ENCODE measurements at places on chromosomes 2 and 18. TPM values are rescaled to one million over a fixed set of nuclear protein-coding genes. Genes with fewer than 3 reads are reported as not detected.

Gene CNDP1
- total RNA-seq: not detected

Gene SP140
- total RNA-seq: not detected

Gene CABYR
- 4.1 TPM for total RNA-seq

Gene TCF23
- total RNA-seq: not detected

Gene GPBAR1
- 0.10 TPM for total RNA-seq

Gene LYG2
- total RNA-seq: not detected

Gene SIX3
- total RNA-seq: not detected

Gene DAW1
- total RNA-seq: 3.3 TPM

Gene KIAA2012
- total RNA-seq: not detected

Gene NAT8
- not detected for total RNA-seq

Gene LRRC30
- not detected for total RNA-seq

Gene BCL2
- 0.98 TPM for total RNA-seq

Gene GCFC2
- total RNA-seq: 23.2 TPM

Gene HOXD9
- total RNA-seq: 22.5 TPM

Gene RTP5
- total RNA-seq: not detected

Gene ANKRD30BL
- not detected for total RNA-seq

Gene MLPH
- total RNA-seq: not detected

Gene NTSR2
- total RNA-seq: not detected

Gene ZNF396
- total RNA-seq: 0.29 TPM

Gene CD8B
- not detected for total RNA-seq

Gene DSG1
- total RNA-seq: not detected

Gene MC2R
- total RNA-seq: not detected

Gene LRP2
- total RNA-seq: not detected

Gene UNC80
- not detected for total RNA-seq

Gene KCNIP3
- 0.48 TPM for total RNA-seq

Gene ALK
- total RNA-seq: not detected

Gene POTEC
- not detected for total RNA-seq

Gene PIEZO2
- total RNA-seq: 103 TPM

Gene ME2
- total RNA-seq: 58.1 TPM

Gene RGPD3
- 0.38 TPM for total RNA-seq

Gene CTLA4
- total RNA-seq: not detected

Gene PHOSPHO2
- total RNA-seq: 3.6 TPM

Gene ZSWIM2
- total RNA-seq: 0.10 TPM

Gene SLC9A2
- total RNA-seq: under 0.01 TPM

Gene ADRA2B
- not detected for total RNA-seq

Gene ESPNL
- total RNA-seq: not detected

Gene TSGA10
- total RNA-seq: 3.3 TPM

Gene LHCGR
- not detected for total RNA-seq

Gene CRYGD
- total RNA-seq: not detected

Gene GLI2
- total RNA-seq: 0.19 TPM

Gene SULT1C4
- total RNA-seq: 20.1 TPM
